ENCODE measurements at places on chromosomes 12 and 14.
A peak's percentile ranks its signal among the peaks of the same experiment; 100 is the strongest.

- no peak for DNase-seq
Observed at GRCh38 chr14:50846226-50846880, 15.4 kb upstream of the NIN start.

DNA sequence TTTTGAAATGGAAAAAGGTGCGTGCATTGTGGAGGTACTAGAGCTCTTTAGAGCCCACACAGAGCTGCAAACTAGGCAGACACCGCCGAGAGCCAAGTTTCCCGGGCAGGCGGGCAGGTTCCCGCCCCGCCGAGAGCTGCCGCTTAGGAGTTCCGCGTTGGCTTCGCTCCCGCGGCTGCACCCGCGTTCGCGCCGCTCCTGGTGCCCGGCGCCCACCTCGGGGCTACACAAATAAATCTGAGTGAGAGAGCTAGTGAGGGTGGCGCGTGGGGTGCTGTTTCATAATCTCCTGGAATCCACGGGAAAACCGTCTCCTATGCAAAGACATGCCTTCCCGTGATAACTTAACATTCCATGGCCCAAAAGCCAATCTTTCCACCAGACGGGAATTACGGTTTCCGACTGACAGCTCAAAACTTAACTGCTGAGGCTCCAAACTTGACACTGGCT lies 645 bp downstream of the KITLG start:
- no peak for DNase-seq

GRCh38 chr12:46711756-46712155 lies 114.0 kb downstream of the SLC38A4 start:
- DNase-seq = no peak

- no peak for DNase-seq
Observed at GRCh38 chr12:70427611-70428010, 61.5 kb downstream of the KCNMB4 start.

GRCh38 chr12:88413646-88414045 lies 166.6 kb downstream of the KITLG start:
- no peak for DNase-seq

- no peak for DNase-seq
Observed at GRCh38 chr12:95881331-95881955, 22.7 kb downstream of the SNRPF start.

GRCh38 chr14:32576088-32576795 lies 247.1 kb downstream of the AKAP6 start:
- DNase-seq = peak; percentile 36

DNA sequence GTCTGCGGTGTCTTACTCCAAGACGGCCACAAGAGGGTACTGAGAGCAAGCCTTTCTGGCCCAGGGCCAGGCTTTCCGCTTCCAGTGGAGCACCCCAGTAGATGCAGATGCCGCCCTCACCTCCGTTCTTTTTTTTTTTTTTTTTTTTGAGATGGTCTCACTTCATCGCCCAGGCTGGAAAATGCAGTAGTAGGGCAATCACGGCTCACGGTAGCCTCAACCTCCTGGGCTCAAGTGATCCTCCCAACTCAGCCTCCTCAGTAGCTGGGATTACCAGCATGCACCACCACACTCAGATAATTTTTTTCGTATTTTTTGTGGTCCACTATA lies 5.6 kb upstream of the LBHD2 start:
- peak; percentile 83 for DNase-seq

GRCh38 chr12:2306012-2306411 lies 253.2 kb downstream of the CACNA1C start:
- no peak for DNase-seq

- DNase-seq = no peak
Observed at GRCh38 chr14:68633131-68633991, 159.5 kb downstream of the ZFP36L1 start.

DNA sequence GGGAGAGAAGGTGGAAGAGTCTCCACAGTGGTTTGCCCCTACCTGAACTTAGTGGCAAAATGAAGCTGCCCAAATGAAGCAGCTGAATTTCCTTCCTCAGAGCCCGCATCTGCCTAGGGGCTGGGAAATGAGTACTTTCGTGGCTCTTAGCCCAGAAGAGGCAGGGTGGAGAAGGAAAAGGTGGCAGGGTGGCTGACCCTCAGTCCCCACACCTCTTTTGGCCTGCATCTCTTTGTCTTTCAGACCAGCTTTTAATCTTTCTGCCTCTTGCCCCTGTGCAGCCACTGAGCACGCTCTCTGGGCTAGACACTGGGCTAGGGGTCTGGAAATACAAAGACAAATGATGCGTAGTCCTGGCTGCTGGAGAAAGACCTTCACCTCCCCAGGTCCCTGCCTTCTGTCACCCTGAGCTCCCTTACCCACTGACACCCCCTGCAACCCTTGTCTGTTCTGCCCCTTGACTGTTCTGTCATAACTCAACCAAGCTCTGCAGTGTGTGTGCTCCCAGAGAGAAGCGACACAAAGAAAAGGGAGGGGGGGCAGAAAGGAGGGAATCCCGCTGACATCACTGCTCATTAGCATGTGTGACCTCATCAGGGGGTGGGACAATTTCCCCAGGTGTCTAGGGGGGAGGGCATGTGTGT lies 371 bp upstream of the REM2 start:
- peak; percentile 63 for DNase-seq
